ENCODE measurements at places on chromosomes 3 and 15. TPM values are rescaled to one million over a fixed set of nuclear protein-coding genes. Genes with fewer than 3 reads are reported as not detected.

- DNase-seq = peak; percentile 91
Observed at GRCh38 chr3:27680517-27681246, 41.4 kb downstream of the EOMES start.

GRCh38 chr3:46349484-46350261 lies 4.2 kb upstream of the CCR2 start:
- no peak for DNase-seq

- no peak for DNase-seq
Observed at GRCh38 chr3:31508452-31509146, 24.1 kb upstream of the STT3B start.

- no peak for DNase-seq
Observed at GRCh38 chr15:43516185-43516584, 1.2 kb upstream of the MAP1A start.

DNA sequence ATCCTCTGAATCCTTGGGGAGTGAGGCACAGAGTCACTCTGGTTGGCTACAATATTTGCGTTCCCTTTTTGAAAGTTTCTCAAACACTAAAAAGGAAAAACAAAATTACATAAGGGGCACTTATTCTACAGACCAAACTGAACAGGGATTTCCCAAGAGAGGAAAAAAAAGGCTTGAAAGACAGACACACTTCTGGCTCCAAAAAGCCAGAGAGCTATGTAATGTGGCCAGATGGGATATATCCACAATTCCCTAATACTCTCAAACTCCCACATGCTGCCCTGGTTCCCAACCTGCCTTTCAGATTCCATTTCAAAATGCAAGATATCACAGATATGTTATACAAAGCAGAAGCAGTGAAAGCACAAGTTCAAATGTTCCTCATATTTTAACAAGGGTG lies 1.6 kb downstream of the FRMD4B start:
- no peak for DNase-seq

DNA sequence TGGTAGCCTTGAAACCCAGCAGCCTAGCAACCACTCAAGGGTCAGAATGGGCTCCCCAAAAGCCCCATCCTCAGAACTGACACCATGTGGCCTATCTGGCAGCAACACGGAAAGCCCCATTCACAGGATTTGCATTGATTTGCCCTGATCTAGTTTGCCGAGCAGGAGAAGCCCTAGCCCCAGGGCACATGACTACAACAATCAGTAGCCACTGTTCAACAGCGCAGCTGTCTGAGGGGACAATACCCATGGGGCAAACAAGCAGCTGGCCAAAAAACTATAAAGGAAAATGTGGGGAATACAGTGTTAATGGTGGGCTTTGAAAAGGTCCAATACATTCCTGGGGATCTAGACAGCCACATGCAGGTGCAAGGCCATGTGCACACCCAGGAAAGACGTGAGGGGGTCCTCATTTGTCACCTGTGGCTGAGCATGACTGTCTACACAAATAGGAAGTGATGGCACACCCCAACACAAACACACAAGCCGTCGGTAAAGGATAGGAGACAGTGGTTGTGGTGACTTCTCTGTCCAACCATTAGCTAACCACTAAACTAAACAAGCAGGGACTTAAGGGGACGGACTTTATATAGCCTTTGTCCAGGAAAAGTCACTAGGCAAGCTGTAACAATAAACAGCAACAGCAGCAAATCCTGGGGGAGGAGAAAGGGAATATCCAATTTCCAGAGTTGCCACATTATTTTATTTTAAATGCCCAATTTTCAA lies 113.7 kb downstream of the LRIG1 start:
- peak; percentile 26 for DNase-seq

- DNase-seq = no peak
Observed at GRCh38 chr15:100134586-100134985, 207.2 kb downstream of the ADAMTS17 start.

GRCh38 chr3:29275309-29275708 lies 5.6 kb upstream of the RBMS3 start:
- DNase-seq = no peak

- DNase-seq = no peak
Observed at GRCh38 chr15:62093809-62094208, 27.0 kb downstream of the C2CD4A start.

GRCh38 chr15:61393949-61394348 lies 164.8 kb upstream of the RORA start:
- DNase-seq = no peak

DNA sequence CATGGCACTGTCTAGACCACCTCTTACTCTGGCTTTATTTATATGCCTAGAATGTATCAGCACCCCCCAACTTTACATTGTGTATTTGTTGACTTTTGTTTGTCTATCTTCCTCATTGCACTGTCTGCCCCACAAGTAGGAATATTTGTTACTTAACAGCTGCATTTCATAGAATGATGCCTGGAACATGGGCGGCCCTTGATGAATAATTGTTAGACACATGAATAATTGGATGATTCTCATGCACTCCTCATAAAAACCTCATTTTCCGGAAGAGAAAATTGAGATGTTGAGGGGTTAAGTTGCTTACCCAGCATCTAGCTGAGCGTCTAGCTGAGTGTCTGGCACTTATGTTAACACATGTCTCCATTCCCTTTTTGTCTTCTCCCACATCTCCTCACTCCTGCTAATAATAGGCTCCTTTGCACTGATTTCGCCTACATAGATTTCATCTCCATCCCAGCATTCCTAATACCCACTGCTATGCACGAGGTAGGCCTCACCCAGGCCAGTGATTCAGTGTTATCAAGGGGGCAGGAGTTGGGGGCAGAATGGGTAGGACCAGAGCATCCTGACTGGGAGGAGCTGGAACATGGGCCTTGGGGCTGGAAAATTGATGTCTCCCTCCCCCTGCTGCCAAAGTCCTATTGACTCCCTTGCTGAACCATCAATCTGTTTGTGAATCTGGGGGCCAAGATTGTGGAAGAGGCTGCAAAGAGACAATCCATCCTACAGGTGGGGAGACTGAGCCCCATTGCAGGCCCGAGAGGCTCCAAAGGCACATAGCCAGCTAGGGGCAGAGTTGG lies 7.8 kb upstream of the WNT7A start:
- peak; percentile 9 for DNase-seq

- DNase-seq = no peak
Observed at GRCh38 chr3:65833761-65834505, 204.8 kb downstream of the MAGI1 start.

- no peak for DNase-seq
Observed at GRCh38 chr15:68526269-68526668, 52.5 kb upstream of the CORO2B start.

DNA sequence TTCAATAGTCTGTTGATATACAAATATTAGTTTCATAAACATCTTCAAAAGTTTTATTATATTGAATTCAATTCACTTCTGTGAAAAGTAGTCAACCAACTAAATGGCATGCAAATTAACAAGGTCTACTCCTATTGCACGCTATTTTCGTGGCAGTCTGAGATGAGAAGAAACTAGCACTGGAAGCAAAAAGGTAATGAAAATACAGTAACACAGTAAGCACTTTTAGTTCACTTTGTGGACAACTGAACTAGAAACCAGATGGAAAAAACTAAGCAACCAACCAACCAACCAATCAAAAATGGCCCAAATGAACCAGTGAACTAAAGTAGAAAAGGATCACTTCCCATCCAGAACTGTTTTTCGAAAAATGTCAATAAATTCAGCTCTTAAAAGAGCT lies 55.7 kb upstream of the ACTC1 start:
- no peak for DNase-seq

GRCh38 chr3:46186471-46187340 lies 21.4 kb downstream of the CCR1 start:
- no peak for DNase-seq

- DNase-seq = no peak
Observed at GRCh38 chr15:49696433-49696832, 75.6 kb downstream of the DTWD1 start.

GRCh38 chr15:73582851-73583379 lies 50.3 kb downstream of the NPTN start:
- no peak for DNase-seq

GRCh38 chr3:111571907-111572460 lies 23.2 kb downstream of the ZBED2 start:
- no peak for DNase-seq

DNA sequence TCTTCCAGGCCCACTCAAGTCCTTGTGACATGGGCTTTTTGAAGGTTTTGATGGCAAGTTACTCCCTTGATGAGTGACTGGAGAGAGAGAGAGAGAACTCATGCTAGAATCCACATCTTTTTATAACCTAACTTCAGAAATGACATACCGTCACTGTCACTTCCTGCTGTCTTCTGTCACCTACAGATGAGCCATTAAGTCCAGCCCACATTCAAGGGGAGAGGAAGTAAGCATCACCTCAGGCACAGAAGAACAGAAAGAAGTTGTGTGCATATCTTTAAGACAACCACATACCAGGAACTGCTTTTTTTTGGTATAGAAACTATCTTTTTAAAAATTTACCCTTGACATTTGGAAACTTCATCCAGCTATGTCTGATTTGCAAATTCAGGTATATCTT lies 16.6 kb upstream of the TXNRD3 start:
- DNase-seq = peak; percentile 39

DNA sequence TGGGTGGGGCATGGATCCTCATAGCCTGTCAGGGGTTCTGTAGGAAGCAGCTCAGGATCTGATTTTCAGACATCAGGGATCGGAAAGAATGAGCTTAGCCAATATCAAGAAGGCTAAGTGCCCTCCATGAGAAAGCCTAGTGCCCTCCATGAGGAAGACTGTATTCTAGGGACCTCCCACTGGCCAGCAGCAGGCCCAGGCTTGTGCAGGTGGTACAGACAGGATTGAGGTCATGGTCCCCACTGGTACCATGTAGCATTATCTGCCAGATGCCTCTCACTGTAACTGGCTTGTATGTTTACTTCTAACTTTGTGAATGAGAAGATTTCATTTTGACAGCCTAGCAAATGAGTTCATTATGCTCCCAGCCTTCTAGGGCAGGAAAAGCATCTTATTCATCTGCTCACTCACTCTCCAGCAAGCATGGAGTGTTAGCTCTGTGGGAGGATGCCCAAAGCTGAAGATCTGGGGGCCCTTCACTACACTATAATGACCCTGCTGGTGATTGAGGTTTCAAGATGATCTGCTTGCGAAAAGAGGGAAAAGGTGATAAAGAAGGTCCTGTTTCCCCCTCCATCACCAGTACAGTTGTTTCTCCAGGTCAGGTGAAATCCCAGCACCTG lies 7.5 kb downstream of the EPHB1 start:
- no peak for DNase-seq

GRCh38 chr15:80861731-80862170 lies 82.6 kb downstream of the CEMIP start:
- DNase-seq = no peak

GRCh38 chr3:54954521-54954920 lies 26.7 kb upstream of the LRTM1 start:
- DNase-seq = peak; percentile 59

DNA sequence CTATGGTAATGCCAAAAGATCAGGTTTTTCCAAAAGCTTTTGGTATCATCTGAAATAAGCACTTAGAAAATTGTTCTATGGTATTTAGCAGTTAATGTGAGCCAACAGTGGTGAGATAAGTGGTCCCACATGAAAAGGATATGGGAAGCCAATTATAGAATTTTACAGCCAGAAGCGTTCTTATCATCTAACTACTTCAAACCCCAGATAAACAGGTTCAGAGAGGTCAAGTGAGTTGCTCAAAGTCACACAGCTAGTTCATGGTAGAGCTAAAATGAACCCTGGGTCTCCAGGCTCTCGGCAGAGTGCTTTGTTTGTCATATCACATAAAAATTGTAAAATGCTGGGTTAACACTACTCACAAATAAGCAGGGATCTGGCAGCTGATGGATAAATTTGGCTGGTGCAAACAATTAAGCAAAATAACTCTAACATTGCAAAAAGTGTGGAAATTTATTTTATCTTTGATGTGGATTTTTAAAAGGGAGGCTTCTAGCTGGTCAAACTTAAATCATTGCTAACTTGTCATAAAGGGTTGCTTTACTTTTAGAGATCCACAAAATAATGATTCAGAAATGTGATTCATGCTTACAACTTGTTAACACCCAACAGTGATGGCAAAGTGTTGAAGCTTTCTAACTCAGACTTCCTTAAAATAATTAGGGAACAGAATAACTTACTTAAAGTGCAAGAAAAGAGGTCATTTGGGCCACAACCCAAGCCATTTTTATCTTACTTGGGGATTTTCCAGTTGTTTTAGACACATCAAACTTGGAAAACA lies 202.8 kb upstream of the TBC1D5 start:
- DNase-seq = no peak

- DNase-seq = no peak
Observed at GRCh38 chr3:38364721-38365400, 18.3 kb downstream of the XYLB start.

DNA sequence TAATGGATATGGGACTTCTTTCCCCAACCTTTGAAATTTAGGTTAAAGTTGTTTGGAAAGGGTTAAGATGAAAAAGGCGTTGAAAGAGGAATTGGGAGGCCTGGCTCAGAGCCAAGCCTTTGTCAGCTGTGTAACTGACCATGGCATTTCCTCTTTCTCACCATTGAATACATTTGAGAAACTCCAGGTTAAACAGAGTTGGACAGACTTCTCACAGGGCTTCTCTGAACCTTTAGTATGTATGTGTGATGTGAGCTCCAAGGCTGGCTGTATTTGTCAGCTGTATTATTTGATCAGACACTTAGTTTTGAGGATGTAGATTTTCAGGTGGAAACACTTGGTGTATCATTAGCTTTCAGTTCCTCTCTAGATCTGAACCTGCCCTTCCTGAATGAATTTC lies 136.4 kb upstream of the GOLGA6L4 start:
- DNase-seq = no peak

- DNase-seq = peak; percentile 79
Observed at GRCh38 chr15:75902129-75902557, 1.5 kb upstream of the FBXO22 start.

- no peak for DNase-seq
Observed at GRCh38 chr3:150174179-150174578, 203.5 kb upstream of the PFN2 start.

DNA sequence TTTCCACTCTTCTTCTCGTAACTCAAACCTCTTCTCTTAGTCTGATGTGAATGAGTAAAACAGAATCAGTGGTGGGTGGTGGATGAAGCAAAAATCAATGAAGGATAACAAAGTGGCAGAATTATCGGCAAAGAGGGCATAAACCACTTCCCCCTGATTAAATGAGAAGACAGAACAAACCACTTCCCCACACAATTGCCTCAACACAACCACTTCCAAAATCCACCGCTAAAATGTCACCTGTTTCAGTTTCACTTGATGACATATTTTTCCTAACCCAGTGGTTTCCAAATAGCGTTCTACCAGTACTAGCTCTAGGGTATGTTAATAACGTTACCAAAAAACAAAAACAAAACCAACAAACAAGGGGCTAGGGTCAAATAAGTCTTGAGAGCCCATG lies 478.7 kb upstream of the WNT5A start:
- DNase-seq = no peak

Gene GNB4
- 13.8 TPM for total RNA-seq

Gene ALDH1A2
- not detected for total RNA-seq

Gene RAB6B
- 2.2 TPM for total RNA-seq

Gene MUSTN1
- 1.1 TPM for total RNA-seq

Gene ADGRG7
- 2.1 TPM for total RNA-seq

Gene SNTN
- total RNA-seq = not detected

Gene GOLGA8S
- total RNA-seq = 0.09 TPM

Gene ZDHHC3
- total RNA-seq = 56.9 TPM

Gene COL6A5
- total RNA-seq = 0.07 TPM

Gene NEK10
- 2.4 TPM for total RNA-seq

Gene CXCR6
- total RNA-seq = not detected

Gene SH3GL3
- 4.9 TPM for total RNA-seq

Gene FBXW12
- total RNA-seq = 0.55 TPM

Gene TNNC1
- 50.9 TPM for total RNA-seq
